ENCODE measurements at places on chromosomes 7 and 10.

DNA sequence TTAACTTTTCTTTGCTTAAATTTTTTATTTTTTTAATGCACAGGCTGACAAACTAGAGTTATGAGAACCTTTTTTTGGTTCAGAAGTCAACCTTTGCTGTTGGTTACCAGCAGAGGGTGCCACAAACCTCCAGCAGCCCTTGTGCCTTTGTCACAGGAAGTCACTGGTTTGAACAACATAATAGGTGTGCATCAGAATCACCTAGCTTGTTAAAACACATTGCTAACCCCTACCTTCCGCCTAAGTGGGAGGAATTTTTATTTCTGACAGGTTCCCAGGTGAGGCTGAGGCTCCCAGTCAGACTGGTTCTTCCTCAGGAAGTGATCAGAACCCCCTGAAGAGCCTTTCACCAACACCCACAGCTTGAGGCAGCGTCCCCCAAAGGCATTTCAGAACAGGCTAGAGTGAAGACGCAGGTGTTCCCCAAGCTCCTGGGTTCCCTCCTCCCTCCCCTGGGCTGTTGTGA is 22.6 kb upstream of the VDAC2 start:
- DNase-seq, result peak; percentile 83

GRCh38 chr10:15606377-15606776 is 113.3 kb downstream of the ITGA8 start:
- no peak for DNase-seq

- no peak for DNase-seq
These were observed 1.7 kb downstream of the STN1 start for GRCh38 chr10:103916254-103916653.

DNA sequence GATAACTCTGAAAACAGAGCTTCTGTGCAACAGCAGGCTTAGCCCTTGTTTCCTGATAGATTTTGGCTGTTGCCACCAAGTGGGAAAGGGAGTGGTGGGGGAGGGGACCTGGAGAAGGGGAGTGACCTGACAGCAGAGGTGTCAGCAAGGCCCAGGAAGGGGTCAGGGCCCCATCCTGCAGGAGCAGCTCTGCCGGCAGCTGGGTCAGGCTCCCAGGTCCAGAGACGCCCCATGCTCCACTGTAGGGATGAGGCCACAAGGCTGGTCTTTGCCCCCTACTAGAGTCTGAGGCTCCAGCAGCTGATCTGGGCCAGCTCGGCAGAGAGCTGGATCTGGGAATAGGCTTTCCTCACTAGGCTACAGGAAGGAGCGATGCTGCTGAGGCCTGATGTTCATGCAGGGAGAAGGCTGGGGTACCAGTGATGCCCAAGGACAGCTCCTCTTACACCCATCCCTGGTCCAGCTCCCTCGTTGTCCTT is 44.0 kb upstream of the ZMIZ1 start:
- no peak for DNase-seq

Data from hematopoietic multipotent progenitor cell treated with erythropoietin and hydrocortisone succinate and interleukin-3 and kit ligand, for 4 days (in vitro differentiated cells).